Gastrocnemius medialis (tissue), 4 donors: ENCODE measurements at places on chromosomes 7 and 10. TPM values are rescaled to one million over a fixed set of nuclear protein-coding genes. Genes with fewer than 3 reads are reported as not detected.

DNA sequence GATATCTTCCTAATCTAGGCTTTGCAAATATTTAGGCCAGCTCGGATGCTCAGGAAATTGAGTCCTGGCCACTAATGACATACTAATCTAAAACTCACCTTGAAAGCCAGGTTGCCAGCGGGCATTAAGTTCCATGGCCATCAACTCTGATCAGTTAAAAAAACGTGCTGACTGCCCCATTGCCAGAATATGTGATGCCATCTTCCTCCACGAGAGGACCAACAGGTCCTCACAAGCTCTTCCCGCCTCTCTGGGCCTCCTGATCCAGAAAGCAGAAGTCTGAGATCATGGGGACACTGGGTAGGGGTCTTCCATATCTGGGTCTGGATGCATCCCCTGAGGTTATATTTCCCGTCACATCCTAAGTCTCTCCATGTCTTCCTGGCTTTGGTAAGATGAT is 311.3 kb downstream of the TCERG1L start:
- peaks cover 50% of the 10 kb centered on the region for H3K4me1 ChIP-seq
- H3K4me3 ChIP-seq, result no peak overlapping the region
- peak overlapping the region; percentile 46 for H3K27ac ChIP-seq
- H3K27me3 ChIP-seq, result no peaks in the 10 kb centered on the region
- no peak for DNase-seq
- H3K36me3 ChIP-seq, result no peaks in the 10 kb centered on the region

- peaks cover 10% of the 10 kb centered on the region for H3K36me3 ChIP-seq
- no peaks in the 10 kb centered on the region for H3K27me3 ChIP-seq
- peak; percentile 47 for DNase-seq
- peaks cover 12% of the 10 kb centered on the region for H3K4me1 ChIP-seq
Measured at GRCh38 chr7:2373124-2373556, 18.5 kb downstream of the EIF3B start.

PLAU gene
- 2.9 TPM for total RNA-seq

NKX1-2 gene
- not detected for total RNA-seq
